ENCODE measurements at places on chromosomes 1 and 21.

DNA sequence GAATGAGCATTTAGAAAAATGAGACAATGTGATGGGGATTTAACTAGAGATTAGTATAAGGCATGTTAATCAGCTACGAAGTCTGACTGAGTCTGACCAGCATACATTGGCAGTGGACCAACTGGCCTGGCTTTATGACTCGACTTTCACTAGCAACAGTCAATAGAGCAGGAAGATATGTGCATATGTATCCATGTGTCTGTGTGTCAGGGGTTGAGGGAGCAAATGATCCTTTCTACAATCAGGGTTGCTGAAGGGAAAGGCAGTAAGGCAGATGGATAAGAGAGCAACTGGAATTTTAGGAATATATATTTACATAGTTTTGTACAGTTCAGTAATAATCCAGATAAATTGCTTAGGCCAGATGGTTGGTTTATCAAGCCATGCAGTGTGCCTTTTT lies 645.6 kb downstream of the PLA2G4A start:
- no peak for DNase-seq

DNA sequence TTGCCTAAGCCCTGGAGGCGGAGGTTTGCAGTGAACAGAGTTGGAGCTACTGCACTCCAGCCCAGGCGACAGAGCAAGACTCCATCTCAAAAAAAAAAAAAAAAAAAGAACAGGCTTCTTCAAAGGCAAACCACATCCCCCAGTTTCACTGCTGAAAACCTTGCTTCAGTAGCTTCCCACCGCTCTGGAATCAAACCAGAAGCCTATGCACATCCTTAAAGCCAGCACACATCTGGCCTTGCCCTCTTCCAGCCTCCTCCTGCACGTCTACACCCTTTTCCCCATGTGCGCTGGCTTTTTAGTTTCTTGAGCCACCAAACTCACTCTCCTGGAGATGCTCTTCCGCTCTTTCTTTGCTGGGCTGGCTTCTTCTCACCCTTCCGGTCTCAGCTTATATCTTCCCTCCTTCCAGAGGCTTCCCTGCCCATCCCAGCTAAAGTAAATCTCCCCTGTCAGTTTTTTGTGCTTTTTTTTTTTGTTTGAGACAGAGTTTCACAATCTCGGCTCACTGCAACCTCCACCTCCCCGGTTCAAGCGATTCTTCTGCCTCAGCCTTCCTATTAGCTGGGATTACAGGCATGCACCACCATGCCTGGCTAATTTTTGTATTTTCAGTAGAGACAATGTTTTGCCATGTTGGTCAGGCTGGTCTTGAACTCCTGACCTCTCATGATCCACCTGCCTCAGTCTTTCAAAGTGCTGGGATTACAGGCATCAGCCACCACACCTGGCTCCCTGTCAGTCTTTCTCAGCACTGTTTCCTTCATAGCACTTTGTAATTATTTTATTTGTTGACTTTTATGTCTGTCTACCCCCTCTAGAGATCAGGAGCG lies 42.0 kb upstream of the ID3 start:
- DNase-seq = no peak

- no peak for DNase-seq
Measured at GRCh38 chr21:45975020-45975666, 6.4 kb upstream of the COL6A1 start.

DNA sequence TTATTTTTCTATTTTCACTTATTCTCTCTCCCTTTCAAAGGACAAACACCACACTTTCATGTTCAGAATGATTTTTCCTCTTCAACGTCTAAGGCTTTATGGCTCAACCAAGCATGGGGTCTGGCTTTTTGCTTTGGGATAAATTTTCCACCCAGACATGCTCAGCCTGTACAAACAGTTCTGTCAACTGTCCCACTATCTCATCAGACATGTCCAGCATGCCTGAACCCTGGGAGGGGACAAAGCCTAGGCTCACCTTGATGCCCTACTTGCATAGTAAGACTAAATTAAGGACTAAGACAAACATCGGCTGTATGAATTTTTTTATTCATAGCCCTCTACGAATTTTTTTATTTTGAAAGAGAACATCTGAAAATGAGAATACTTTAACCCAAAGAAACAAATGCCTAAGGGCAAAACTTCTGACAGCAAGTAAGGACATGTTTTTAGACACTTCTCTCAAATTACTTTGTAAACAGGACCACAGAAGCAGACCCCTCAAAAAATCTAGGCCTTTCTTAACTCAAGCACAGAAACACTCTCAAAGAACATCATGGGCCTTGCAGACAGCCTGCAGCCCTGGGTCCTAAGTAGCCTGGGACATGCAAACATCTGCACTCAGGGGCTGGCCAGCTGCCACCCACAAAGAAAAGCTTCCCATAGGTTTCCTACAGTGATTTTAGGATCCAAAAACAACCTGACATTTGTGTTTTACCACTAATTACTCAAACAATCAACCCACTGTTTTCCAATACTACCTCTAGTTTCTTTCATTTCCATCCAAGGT lies 72.3 kb upstream of the PALMD start:
- DNase-seq = no peak

- no peak for DNase-seq
Measured at GRCh38 chr1:155279268-155279667, 2.0 kb downstream of the HCN3 start.

DNA sequence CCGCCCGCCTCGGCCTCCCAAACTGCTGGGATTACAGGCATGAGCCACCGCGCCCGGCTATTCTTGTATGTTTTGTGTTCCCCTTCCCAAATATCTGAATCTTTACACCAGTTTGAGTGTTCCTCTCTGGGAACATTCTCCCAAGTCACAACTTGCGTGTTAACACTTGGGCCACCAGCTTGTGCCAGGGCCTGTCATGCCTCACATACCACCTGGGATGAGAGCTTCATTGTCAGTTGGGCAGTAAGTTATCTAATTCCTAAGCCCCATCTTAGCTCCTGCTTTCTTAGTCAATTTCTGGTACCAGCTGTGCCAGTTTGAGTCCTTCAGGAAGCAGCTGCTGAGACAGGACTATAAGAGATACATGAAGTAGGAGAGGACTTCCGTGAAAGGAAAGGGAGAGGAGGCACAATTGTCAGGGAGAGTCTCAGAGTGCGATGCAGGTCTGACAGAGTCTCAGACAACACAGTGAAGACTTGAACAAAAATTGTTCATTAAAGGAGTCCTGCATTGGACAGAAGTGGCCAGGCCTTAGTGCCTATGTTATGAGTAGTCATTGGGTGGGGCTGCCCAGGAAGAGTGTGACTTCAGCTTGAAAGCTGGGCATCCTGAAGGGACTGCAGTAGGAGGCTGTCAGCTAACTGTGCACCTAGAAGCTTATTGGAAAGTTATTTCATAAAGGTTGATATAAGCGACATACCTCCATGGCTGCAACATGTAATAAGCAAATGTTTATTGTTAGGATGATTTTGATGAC lies 17.3 kb downstream of the ZFYVE9 start:
- no peak for DNase-seq

GRCh38 chr1:34899906-34900305 lies 29.5 kb downstream of the DLGAP3 start:
- no peak for DNase-seq

Data from stimulated activated CD4-positive, alpha-beta T cell treated with anti-CD3 and anti-CD28 coated beads, Interleukin-4, amount 100 ng/mL, for 48 hours (primary cell).